ENCODE measurements at places on chromosomes 3 and 15.

DNA sequence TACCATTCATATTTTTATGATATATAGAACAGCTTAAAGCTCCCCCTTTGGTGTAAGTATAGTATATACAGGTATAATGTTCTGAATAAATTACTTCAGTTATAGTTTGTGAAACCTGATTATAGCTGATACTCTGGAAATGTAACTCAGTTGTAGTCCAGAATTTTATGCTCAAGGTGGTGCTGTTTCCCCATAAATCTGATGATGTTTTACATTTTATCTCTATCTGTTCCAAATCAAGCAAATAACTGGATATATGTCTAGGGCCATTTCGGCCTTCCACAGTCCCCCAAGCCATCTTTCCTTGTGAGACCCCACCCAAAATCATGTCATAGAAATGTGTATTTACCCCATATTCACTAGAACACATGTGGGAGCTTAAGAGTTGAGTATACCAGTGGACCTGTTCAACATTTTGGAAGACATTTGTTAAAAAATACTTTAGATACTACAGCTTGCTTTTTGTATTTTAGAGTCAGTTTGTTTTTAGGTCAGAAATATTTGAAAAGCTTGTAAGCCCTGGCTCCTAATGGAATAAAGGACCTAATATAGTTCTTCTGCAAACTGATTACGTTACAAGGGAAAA lies 107.1 kb downstream of the ATG7 start:
- peak; percentile 32 for DNase-seq

DNA sequence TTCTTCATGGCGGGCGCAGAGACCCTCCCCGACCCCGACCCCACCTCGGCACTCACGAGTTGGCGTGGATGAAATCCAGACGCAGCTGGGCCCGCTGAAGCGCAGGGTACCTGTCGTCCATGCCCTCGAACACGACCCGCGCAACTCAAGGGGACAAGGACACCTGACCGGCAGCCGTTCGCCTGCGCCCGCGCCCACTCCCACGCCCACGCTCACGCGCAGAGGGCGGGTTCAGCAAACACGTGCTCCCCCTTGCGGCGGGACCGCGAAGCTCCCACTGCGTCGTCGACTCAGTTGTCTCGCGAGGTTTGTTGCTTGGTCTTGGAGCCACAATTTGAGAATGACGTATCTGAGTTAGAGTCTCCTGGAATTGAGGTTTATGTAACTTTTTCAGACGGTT lies at the start of gene MORC1:
Gene MORC1, minus strand, starts transcription at position 196 of the 400 bp plus-strand sequence. Its CDS starts 75 bp downstream, at position 121.
- DNase-seq, result no peak

- DNase-seq, result no peak
Observed at GRCh38 chr3:181455276-181455675, 256.4 kb upstream of the SOX2 start.

- no peak for DNase-seq
Observed at GRCh38 chr3:105842449-105842848, 26.4 kb downstream of the CBLB start.

GRCh38 chr15:65451989-65452388 lies 29.2 kb upstream of the IGDCC4 start:
- no peak for DNase-seq

DNA sequence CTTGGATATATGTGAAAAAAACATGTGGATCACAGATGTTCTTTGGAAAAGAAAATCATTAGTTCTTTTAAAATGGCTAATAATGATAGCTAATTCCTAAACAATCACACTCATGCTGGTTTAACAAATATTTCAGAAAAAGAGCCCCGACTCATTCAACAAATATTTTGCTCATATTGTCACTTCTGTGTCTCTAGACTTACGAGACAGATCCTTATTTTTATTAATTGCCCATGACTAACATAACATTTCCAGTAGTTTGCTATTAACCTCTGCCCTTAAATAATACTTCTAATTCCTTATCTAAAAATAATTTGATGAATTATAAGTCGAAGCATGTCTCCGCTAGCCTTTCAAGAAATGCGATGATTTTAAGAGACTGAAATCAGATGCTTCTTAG lies 70.4 kb downstream of the SATB1 start:
- DNase-seq, result no peak

Measured in SK-N-MC (cell line).